GM10248 (cell line): ENCODE measurements at places on chromosomes 2 and 18.

DNA sequence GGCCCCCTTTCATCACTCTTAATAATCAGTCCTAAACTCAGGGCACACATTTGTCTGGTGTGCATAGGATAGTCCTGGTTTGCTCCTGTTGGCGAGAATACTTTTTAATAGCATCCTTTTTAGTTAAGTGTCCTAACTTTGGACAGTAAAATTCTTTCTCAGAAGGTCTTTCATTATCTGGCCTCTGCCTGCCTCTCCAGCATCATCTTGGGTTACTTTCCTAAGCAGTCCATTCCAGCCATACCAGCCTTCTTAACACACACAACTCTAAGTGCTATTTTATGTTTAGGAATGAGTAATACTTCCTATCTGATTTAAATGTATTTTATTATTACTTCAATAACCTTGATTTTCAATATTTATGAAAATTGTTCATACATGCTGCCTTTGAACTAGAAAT lies 151.0 kb downstream of the ACOXL start:
- DNase-seq = no peak

DNA sequence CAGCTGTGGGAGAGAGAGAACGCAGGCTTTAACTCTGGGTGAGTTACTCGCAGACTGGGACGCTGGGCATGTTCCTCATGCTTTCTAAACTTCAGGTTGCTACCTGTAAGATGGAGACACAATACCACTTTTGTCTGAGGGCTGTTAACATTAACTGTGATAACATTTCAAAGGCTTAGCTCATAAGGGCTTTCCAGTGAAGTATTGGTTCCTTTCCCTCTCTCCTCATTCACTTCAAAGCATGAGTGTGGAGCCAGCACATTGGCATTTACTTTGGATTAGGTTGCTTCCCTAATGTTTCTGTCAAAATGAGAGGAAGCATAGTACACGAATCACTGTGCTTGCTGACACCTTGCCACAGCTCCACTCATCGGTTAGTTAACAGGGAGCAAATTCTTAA lies 30.2 kb downstream of the INSIG2 start:
- DNase-seq = no peak

GRCh38 chr2:11583840-11584524 lies 50.1 kb downstream of the GREB1 start:
- peak; percentile 87 for DNase-seq

GRCh38 chr18:64994370-64994769 lies 756.4 kb upstream of the CDH7 start:
- DNase-seq = no peak

DNA sequence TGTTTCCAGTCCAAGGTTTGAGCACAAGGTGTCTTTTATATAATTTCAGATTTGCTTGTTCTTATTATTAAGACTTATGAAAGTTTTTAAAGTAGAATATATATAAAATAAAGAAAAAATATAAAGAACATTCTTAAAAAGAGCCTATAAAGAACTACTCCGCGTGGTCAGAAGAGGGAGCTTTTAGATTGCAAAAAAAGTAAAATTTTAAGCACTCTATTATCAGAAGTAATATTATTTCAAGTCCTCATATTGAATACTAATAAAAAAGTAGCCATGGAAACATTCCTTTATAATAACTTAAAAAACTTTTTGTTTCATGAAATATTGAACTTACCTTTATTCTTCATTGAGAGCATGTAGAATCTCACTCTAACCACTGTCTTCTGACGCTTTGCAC lies 51.4 kb downstream of the LINC00305 start:
- no peak for DNase-seq

GRCh38 chr2:173043897-173044519 lies 31.6 kb upstream of the MAP3K20 start:
- DNase-seq = no peak

DNA sequence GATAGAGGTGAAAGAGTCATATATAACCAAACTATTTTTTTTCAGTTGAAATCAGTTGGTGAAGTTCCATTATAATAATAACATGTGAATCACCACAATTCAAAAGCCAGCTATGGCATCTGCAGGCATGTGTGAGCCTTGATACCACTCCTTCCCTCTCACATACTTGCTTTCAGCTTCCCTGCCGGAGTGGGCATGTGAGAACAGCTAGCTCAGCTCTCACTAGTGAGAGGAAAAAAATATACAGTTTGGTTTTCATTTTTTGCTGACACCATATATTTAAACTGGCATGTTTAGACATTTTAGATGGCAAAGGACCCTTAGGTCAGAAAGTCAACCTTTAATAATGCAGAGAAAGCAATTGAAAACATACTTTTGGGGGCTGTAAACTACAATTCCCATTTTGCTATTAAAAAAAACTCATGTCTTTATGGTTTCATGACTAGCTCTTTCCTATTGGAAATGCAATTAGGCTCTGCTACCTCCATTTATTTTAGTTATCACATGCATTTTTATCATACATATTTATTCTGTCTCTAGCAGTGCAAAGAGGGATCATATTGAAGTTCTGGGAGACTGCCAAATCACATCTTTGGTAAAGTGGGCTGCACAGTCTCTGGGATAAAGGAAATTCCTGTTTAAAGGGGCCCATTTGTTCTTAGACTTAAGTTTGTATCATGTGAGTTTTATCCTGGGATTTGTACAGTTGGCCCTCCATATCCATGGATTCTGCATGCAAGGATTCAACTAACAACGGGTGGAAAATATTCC lies 33.2 kb upstream of the SLC40A1 start:
- DNase-seq = no peak

DNA sequence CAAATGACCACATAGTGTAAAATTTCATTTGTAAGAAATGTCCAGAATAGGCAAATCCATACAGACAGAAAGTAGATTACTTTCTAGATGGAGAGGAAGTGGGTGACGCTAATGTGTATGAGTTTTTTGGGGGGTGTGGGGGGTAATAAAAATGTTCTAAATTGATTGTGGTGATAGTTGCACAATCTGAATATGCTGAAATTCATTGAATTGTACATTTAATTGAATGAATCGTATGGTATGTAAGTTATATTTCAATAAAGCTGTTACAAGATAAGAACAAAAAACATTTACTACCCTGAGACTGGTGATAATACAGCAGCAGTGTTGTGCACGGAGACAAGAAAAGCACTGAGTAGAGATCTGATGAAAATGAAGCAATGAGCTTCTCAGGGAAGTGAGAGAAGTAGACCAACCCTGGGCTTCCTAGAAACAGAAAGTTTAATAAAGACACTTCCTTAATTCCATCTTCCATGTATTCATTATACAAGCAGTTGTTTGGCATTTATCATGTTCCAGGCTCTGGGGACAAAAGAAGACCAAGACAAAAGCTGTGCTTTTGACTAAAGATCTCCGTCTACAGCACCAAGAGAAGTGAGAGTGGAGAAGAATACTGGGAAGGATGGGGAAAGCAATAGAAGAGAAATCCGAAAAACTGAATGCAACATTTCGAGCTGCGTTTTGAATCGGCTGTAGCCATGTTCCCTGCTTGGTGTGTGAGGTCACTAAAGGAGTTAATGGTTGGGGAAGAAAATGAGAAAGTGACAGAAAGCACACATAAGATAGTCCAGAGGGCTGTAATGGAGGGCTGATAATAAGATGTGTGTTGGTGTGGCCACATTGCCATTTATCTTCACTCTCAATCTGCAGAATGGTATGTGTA lies 1.8 kb upstream of the PDE11A start:
- no peak for DNase-seq
